GM23338 (cell line): ENCODE measurements at places on chromosomes 6 and 20.

- DNase-seq = no peak
Measured at GRCh38 chr6:122432816-122433215, 33.4 kb downstream of the HSF2 start.

- DNase-seq = no peak
Measured at GRCh38 chr6:4932228-4932903, 71.5 kb downstream of the RPP40 start.

DNA sequence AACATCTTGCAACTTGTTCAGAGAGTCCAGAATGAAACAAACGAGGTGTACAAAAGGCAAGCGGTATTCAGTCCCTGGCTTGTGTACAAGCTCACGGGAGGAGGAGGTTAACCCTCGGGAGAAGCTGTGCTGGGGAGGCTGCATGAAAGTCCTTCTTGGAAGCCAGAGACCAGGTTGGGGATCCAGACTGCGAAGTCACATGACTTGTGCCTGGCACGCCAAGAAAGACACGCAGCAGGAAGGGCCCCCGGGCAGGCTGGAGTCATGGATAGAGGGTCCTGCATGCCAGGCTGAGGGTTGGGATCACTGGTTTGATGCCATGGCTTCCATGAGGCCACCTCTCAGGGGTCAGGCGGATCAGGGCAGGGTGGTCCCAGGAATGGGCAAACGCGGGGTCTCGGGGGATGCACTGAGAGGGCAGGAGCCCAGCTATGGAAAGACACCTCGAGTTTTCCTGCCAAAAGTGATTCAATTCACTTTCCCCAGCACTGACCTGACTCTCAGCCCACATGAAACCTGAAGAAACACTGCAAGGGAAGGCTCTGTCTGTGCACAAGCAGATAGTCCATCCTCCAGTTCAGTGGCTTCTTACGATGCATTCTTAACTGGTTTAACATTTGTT, 79.4 kb downstream of the DLL1 start:
- no peak for DNase-seq

- peak; percentile 40 for DNase-seq
Measured at GRCh38 chr6:106547601-106548453, 81.5 kb downstream of the RTN4IP1 start.

- DNase-seq = no peak
Measured at GRCh38 chr20:37355252-37356180, 9.6 kb downstream of the SRC start.

DNA sequence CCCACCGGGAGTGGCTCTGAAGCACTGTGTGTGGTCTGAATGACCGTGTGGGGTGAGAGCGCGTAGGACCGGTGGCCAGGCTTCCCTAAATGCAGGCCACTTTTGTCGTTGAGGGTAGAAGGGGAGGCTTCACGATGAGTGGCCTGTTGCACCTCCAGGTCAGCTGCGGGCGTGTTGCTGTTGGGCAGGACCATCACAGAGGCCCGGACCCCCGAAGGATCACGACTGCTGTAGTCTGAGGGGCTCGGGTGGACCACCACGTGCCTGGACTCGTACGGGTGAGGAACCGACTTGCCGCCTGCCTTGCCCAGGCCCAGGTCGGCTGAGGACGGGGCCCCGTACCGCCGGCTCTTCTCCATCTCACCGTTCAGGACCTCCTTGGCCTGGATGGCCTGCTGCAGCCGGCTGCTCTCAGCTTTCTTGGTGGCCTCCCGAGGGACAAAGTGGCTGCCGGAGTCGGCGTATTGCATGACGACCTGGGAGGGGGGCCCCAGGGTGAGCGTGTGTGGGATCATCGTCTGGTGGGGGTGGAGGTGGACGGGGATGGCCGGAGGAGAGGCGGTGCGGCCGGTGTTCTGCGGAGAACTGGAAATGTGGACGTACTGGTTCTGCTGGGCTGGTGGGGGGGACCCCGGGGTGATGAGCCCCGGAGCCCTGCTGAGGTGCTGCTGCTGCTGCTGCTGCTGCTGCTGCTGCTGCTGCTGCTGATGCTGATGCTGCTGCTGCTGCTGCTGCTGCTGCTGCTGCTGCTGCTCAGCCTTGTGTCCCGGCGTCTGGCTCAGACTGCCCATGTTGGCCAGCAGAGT, 88.8 kb downstream of the GMPR start:
- DNase-seq = no peak
